ENCODE measurements at places on chromosomes 1 and 21.

GRCh38 chr1:15155888-15156741, 2.6 kb downstream of the TMEM51 start:
- peak; percentile 24 for DNase-seq

- DNase-seq = no peak
Observed at GRCh38 chr21:40516335-40516734, 330.6 kb downstream of the DSCAM start.

DNA sequence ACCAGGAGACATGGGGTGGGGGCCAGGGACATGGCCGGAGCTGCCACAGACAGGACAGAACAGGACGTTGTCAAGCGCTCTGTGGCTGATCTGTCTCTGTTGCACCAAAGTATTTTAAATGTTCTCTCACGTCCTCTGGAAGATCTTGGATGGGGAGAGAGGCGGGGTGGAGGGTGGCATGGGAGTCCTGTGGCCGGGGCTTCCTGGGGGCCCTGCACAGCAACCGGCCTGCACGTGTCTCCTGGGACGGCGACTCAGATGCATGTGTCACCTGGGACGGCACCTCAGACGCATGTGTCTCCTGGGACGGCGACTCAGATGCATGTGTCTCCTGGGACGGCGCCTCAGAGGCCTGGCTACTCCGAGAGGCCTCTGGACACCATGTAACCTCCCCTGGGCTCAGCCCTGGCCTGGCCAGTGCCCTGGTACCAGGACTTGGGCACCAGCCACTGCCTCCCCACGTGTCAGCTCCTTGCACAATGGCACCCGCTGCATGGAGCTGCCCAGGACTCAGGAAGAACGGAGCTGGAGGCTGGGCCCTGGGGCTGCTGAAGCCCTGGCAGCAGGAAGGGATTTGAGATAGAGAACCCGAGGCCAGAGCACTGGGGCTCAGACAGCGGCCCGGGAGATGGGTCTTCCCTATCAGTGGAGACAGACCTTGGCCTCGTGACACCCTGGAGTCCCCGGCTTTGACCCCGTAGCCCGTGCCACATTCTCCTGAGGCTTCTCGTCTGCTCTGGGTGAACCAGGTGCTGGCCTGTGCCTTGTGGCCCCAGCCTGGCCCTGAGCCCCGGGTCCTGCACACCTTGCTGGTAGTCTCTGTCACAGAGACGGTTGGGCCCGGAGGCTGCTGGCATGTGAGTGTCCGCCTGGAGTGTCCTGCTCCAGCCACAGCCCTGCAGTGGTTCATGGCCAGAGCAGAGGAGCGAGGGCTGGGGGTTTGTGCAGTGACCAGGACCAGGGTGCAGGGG, 14.7 kb upstream of the SLC19A1 start:
- DNase-seq = no peak

GRCh38 chr1:33377013-33377412, 53.9 kb downstream of the PHC2 start:
- DNase-seq = no peak

DNA sequence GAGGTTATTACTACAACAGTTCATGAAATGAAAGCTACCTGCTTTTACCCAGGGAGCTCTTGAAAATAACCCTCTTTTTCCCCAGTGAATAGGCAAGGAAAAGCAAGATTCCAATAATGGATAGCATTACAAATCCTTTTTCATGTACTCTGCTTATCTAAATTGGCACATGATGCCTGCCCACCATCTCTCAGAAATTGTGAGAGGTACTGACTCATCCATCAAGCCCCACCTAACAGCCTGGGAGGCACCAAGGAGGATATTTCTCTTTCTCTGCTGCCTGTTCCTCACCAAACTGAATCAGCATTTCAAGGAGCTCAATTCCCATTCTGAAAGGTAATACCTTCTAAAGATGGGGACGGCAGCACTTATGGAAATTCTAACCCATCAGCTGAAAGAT, 34.4 kb downstream of the PALMD start:
- no peak for DNase-seq

DNA sequence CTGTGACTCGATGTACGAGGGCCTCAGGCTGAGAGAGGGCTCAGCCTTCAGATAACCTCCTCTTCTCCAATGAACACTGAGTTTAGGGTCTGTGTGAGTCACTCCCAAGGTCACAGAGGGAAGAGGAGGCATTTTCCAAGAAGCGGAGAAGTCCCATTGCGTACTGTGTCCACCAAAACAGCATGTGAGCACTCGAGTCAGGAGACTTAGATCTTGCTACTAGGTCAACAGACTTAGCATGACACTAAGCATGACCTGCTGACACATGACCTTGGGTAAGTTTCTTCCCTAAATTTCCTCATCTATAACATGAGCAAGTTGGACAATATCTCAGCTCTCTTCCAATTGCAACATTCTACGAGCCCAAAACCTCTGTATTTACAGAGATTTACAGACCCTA, 68.0 kb downstream of the PLPP3 start:
- no peak for DNase-seq

DNA sequence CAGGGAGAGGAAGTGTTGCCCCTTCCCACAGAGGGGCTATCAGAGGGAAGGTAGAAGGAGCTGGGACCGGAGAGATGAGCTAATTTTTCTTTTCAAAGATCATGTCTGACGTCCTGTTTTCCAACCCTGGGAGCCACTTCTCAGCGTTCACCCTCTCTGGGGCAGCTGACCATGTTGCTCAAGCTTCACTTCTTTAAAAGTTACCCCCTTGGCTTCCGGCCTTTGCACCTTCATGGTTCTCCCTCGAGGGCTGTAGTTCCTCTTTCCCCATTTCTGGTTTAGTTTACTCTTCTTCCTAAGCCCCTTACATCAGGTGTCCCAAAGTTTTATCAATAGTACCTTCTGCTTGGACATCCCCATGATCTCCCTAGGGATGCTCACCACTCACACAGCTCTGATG, 23.8 kb upstream of the CSF1 start:
- no peak for DNase-seq

DNA sequence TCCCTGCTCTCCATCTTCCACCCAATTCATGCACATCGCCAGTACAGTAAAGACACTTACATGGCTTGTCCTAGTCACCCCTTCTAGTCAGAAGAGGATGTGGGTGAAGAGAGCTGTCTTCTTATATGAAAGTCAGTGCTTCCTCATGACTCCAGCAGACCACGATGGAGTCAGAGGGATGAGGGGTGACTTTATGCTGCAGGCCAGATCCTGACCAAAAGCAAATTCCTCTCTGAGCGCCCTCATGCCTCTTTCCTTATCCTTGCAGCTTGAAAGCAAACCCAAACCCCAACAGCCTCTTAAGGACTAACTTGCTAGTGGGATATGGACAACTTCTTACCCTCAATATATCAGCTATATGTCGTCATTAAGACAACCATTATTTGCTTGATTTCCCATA, 348.2 kb upstream of the DUSP10 start:
- DNase-seq = no peak

GRCh38 chr1:61638911-61639605, 85.9 kb downstream of the TM2D1 start:
- no peak for DNase-seq

GRCh38 chr1:211281320-211282022, 22.3 kb downstream of the RCOR3 start:
- no peak for DNase-seq

- no peak for DNase-seq
Observed at GRCh38 chr1:16920951-16921350, 780 bp upstream of the CROCC start.

DNA sequence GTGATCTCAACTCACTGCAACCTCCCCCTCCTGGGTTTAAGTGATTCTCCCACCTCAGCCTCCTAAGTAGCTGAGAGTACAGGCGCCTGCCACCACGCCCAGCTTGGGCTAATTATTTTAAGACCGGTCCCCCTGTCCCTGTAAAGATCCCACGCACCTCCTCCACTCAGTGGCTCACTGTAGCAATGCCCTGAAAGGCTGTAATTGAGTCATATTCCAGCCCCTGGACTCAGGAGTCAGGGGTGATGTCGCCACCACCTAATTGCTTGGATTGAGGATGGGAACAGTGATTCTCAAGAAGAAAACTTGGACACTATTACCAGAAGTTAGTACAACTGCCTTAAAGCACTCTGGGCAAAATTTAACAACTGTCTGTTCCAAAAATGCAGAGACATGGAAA, 3.1 kb upstream of the EDARADD start:
- DNase-seq = no peak

DNA sequence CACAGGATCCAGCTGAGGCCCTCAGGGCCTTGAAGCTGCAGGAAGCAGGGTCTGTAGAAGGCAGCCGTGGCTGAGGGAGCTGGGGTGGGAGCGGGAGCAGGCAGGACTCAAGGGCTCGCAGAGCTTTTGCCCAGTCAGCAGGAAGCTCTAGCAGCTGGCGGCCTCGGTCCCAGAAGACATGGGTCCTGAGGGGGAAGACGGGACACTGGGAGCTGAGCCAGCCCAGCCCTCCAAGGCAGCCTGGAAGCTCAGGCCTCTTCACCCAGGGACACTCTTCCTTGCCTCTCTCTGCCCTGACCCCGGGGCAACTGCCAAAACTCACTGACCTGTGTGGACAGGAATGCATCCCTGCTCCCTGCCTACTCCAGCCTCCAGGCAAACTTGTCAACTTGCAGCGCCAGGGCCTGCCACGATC, 8.9 kb downstream of the ADGRB2 start:
- DNase-seq = no peak

DNA sequence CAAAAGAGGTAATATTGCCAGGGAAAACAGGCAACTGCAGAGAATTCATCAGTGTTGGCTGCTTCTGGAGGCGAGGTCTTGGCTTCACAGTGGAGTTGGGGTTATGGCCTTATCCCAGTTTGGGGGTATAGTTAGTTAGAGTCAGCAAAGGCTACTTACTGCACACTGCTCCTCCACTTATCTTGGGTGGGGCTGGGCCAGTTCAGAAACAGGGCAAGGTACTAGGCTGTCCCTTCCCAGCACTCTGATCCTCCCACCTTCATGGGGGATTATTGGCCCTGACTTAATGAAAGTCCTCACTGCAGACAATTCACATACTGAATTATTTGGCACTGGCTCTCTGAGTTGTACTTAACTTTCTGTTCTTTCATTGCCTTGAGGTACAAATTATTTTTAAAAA, 189.6 kb downstream of the NRIP1 start:
- DNase-seq = no peak

- no peak for DNase-seq
Observed at GRCh38 chr1:9027307-9027706, 1.1 kb upstream of the SLC2A7 start.

GRCh38 chr1:190759807-190760206, 282.1 kb upstream of the BRINP3 start:
- no peak for DNase-seq

GRCh38 chr1:205929496-205930194, 13.6 kb downstream of the SLC26A9 start:
- DNase-seq = no peak

GRCh38 chr1:56403321-56403720, 176.0 kb downstream of the PLPP3 start:
- DNase-seq = no peak

DNA sequence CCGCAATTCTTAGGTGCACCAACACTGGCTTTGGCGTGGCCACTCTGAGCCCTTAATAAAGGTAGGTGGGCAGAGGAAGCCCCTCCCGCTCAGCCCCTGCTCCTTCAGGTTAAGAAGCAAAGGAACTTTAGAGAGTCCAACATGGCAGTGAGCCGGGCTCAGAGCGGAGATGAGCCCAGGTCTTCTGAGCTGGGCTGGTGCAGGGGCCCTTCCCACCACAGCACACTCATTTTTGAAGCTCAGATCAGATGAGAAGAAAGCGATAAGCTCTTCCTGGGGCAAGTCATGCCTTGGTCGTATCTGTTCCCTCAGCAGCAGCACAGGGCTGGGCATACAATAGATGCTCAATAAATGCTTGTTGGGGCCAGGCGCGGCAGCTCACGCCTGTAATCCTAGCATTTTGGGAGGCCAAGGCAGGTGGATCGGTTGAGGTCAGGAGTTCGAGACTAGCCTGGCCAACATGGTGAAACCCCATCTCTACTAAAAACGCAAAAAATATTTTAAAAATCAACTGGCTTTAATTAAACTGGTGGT, 51.1 kb upstream of the TARDBP start:
- no peak for DNase-seq

GRCh38 chr21:29583424-29583924, 284.8 kb downstream of the BACH1 start:
- no peak for DNase-seq

- no peak for DNase-seq
Observed at GRCh38 chr1:162987866-162988265, 81.3 kb upstream of the RGS4 start.

- DNase-seq = no peak
Observed at GRCh38 chr1:112923959-112924349, 32.0 kb downstream of the SLC16A1 start.

DNA sequence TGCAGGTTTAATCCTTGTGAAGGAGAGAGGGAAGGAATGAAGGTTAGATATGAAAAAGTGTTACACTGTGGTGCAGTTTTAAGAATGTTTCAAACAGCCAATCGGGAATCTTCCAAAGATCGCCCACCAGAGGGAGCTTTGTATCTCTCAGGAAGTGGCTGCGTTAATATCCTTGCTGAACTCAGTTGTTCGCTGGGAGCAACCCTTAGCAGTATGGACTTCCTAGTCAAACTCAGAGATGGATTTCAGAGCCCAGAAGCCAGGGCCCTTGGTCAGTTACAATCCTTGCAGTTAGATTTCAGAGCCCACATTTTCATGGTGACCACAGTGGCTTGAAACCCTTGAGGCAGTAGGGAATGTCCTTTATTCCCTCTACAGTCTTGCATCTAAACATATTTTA, 136.2 kb downstream of the NTNG1 start:
- no peak for DNase-seq

GRCh38 chr1:88891951-88892340, 579 bp upstream of the GTF2B start:
- DNase-seq = no peak

GRCh38 chr1:203284411-203285123, 20.8 kb upstream of the BTG2 start:
- no peak for DNase-seq

- DNase-seq = no peak
Observed at GRCh38 chr1:98181036-98181764, 260.4 kb upstream of the DPYD start.

- no peak for DNase-seq
Observed at GRCh38 chr1:59926381-59927123, at the start of gene CYP2J2. Gene CYP2J2, minus strand, starts transcription at chr1:59926773. Its CDS starts 27 bp downstream, at chr1:59926746.

DNA sequence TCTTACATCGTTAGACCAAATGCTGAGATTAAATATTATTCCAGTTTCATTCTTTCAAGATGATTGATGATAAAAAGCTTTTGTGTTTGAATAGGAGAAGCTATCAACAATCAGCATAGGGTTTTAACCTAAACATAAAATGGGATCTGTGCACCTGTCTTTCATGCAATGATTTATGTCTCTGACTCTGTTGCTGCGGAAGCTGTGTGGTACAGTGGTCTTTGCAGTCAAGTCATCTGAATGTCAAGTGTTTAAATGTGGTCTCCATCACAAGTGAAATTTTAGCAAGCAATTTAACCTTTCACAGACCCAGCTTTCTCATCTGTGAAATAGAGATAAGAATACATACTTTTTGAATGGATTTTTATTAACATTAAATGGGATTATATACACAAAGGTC, 107.2 kb downstream of the PLPPR5 start:
- DNase-seq = no peak

- DNase-seq = no peak
Observed at GRCh38 chr1:2987773-2988172, 33.5 kb upstream of the ACTRT2 start.

GRCh38 chr1:189357317-189357716, 1120.3 kb downstream of the BRINP3 start:
- DNase-seq = no peak
